ENCODE measurements at places on chromosomes 2 and 18.

DNA sequence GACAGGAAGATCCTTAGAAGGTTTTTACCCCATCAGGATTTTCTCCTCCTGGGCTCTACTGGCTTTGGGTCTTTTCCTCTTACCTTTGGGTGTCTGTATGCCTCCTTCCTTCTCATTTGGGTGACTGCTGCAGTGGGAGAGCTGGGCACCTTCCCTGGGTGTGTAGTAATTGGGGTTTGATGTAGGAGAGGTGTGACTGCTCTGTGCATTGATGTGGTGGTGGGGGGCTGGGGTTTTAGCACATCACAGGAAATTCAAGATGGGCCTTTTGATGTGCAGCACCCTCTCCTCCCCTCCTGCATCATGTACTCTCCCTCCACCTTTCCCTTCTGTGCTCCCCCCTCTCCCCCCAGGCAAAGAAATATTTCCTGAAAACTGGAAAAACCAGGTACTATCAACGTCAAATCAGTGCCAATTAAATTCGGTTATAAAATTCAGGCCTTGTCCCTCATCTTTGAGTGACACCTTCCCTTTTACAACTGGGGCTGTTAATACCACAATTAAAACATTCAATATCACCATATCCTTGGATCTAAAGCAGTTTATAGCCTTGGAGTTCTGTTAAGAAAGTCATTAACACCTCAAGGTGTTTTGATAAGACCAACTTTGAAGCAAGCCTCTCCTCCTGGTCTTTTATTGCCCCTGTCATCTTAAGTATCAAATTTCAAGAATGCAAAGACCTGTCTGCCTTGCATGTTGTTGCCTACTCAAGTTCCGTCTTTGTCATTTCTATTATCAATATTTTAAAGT lies 23.3 kb downstream of the EDAR start:
- no peak for DNase-seq

DNA sequence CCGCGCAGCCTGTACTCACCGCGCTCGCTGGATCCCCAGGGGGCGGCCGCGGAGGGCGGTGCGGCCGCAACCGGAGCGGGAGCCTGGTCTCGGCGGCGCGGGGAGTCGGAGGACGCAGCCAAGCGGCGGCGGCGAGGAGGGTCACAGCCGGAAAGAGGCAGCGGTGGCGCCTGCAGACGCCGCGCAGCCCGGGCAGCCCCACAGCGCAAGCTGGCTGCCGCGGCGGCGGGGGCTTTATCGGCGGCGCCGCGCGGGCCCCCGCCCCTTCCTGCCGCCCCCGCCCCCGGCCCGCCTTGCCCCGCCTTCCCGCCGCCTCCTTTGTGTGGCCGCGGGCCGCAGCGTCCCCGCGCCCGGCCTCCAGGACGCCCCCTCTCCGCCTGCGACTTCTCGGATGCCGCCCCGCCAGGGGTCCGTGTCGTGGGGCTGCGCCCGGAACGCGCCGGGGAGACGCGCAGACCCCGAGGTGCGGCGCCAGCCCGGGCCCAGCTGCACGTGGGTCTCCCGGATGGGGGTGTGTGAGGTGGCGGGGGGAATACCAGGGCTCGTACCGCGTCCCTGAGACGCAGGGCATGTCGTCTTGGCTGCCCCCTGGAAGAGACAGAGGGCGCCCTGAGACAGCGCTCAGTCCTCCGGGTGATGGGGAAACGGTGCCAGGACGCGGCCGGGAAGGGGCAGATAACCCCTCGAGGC lies at the start of gene SERPINE2:
Gene SERPINE2 (minus strand): TSS at position 207 of the 690 bp plus-strand sequence. CDS start 37,386 bp downstream, outside the sequence.
- DNase-seq: peak; percentile 25

DNA sequence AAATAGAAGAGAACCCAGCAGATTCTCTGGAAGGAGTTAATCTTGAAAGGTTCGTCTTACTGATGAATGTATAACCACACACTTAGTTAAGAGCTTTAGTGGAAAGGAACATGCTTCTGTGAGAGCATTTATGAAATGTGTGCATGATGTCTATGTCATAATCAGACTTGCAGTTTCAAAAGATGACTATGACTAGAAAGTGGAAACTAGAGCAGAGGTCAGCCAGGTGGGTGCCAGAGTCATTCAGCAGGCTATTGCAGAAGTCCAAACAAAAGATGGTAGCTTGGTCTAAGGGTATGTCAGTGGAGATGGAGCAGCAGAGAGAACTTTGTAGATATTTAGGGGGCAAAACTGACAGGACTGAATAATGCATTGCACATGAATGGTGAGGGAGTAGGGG lies 825.8 kb downstream of the DCC start:
- DNase-seq: no peak

DNA sequence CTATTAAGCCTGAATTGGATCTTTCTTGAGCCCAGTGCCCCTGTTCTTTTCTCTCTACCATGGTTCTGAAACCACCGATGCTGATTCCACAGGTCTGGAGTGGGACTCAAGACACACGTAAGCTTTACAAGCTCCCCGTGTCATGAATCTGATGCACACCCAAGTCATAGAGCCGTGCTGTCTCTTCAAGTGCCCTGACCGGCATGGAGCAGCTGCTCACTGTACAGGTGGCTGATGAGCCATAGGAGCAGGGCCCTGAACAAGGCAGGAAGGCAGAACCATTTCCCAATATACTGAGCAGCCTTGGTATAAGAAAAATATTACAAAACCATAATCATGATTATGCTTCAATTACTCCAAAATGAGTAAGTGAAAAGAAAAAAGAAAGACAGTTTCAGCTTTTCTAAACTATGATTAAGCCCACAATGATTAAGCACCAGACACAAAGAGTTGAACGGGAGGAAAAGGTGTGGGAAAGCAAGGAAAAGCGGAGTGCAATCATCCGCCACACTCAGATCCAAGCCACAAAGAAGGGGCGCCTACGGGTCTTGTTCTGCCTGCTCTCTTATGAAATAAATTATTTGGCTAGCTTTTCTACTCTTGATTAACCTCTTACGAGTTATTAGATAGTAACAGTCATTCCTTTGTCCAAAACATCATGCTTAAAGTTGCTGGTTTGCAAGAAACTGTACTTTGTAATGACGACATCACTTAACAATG lies 41.7 kb downstream of the NOL10 start:
- no peak for DNase-seq

DNA sequence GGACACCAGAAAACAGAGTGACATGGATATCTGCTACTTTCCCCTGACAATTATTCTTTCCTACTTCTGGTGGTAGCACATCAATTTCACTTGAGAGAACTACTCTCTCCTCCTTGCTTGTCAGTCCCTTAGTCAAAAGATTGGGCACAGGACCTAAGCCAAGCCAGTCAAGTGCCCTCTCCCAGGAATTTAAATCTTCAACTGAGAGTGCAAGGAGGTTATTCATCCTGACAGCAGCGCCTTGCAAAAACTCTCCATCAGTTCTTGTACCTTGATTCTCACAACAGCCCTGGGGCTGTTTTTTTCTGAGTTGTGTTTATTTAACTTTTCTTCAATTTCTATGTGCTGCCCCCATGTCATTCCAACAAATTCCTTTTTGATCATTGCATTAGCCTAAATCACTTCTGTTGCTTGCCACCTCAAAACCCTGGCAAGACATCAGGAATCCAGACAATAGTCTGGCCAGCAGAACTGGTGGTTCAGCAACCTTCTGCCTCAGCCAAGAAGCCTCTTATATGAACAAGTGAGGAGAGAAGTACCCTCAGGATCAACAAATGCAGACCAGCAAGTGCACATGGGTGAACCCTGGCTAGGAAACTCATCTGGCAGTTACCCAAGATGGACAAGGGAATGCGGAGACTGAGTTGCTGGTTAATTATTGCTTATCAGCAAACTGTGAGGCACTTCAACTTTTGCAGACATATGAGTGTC lies 19.4 kb downstream of the COL4A3 start:
- no peak for DNase-seq

- DNase-seq: no peak
Observed at GRCh38 chr2:98715812-98716451, 15.0 kb downstream of the MGAT4A start.

- no peak for DNase-seq
Observed at GRCh38 chr2:201960305-201960704, 73.3 kb upstream of the FZD7 start.

DNA sequence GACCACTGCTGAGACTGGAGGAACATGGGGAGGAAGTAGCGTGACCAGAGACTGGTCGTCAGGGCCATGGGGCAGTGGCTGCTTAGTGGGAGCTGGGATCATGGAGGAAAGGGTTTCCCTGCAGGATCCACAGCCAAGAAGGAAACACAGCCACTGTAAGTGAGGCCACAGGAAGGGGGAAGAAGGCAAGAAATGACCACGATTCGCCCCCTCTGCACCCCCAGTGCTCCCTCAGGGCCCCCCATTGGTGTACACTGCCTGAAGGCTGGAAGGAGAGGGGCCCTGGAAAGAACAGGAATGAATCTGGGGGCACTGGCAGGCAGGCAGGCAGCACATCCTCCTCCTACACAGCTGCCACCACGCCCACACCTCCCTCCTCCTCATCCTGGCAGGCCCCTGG lies 62.5 kb upstream of the RMDN2 start:
- DNase-seq: no peak

- no peak for DNase-seq
Observed at GRCh38 chr2:45816272-45816671, 164.8 kb downstream of the PRKCE start.

DNA sequence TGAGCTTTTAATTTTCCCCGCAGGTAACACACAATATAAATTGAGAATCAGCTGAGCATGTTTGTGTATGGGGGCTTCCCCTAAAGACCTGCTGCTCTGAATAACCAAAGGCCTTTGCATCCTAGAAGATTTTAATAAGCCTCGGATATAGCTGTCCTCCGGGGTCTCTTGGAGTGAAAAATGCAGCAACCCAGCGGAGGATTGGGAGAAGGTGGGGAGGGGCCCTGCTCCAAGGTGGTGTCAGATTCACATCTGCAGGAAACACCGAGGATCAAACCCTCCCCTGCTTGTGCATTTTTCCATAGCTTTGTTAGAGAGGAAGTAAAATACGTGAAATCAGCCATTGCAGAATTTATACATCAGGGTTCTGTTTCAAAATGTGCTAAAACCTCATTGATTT lies 63.0 kb upstream of the OTOF start:
- no peak for DNase-seq

DNA sequence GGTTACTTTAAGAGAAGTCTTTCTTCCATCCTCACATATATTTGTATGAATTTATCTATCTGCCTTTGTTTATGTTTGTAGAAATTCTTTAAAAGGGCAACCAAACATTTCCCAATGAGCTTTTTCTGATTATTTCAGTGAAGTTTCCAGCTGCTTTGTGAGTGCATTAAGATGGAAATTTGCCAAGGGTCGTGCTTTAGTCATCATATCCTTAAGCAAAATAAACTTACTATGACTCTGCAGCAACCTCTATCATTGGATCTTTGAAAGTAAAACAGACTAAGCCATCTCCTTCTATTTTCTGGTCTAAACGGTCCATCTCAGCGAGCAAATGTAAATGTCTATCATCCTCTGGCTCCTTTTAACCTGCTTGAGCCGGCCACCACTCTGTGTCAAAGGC lies 489.3 kb downstream of the SOX11 start:
- DNase-seq: no peak

DNA sequence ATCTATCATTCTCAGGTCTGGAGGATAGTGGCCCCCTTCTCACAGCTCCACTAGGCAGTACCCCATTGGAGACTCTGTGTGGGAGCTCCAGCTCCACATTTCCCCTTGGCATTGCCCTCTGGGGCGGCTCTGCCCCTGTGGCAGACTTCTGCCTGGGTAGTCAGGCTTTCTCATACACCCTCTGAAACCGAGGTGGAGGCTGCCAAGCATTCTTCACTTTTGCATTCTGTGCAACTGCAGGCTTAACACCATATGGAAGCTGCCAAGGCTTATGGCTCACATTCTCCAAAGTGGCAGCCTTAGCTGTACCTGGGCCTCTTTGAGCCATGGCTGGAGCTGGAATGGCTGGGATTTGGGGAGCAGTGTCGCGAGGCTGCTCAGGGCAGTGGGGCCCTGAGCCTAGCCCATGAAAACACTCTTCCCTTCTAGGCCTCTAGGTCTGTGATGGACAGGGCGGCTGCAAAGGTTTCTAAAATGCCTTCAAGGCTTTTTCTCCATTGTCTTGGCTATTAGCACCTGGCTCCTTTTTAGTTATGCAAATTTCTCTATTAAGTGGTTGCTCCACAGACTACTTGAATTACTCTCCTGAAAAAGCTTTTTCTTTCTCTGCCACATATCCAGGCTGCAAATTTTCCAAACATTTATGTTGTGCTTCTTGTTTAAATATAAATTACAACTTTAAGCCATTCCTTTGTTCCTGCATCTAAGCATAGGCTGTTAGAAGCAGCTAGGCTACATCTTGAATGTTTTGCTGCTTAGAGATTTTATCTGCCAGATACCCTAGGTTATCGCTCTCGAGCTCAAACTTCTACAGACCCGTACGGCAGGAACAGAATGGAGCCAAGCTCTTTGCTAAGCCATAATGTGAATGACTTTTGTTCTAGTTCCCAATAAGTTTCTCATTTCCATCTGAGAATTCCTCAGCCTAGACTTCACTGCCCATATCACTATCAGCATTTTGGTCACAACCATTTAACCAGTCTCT lies 206.5 kb downstream of the CPS1 start:
- no peak for DNase-seq

DNA sequence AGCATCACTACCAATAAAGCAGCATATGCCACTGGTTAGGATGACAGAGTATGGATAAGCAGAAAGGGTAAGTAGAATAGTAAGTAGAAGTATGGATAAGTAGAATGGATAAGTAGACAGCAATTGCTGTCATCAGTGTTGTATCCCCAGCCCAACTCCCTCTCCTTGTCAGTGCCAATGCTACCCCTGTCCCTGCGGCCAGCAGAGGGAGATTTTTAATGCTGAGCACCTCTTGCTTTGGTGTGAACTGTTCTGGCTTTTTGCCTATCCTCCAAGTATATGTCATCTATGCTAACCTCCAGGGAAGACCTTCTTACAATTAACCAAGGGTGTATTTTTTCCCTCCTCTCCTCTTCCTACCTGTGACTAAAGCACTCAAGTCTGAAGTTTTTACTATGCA lies 136.7 kb upstream of the SPHKAP start:
- DNase-seq: no peak

- DNase-seq: no peak
Observed at GRCh38 chr2:30866974-30867373, 59.7 kb upstream of the CAPN13 start.

GRCh38 chr18:48860269-48861180 lies 90.2 kb downstream of the SMAD7 start:
- DNase-seq: no peak

GRCh38 chr2:221467610-221468009 lies 104.5 kb downstream of the EPHA4 start:
- DNase-seq: no peak

DNA sequence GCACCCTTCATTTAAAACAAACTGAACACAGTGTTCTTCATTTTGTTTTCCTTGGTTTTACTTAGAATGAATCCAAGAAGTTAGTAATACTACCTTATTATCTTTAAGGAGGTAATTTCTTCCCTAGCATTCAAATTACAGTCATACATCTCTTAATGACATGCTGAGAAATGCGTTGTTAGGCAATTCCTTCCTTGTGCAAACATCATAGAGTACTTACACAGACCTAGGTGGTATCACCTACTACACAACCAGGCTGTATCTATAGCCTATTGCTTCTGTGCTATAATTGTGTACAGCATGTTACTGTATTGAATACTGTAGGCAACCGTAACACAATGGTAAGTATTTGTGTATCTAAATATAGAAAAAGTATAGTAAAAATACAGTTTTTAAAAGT lies 8.4 kb upstream of the CABYR start:
- DNase-seq: no peak

- DNase-seq: no peak
Observed at GRCh38 chr2:2116657-2117056, 214.4 kb downstream of the MYT1L start.

- no peak for DNase-seq
Observed at GRCh38 chr2:238290715-238291549, 2.5 kb upstream of the PER2 start.
